ENCODE measurements at places on chromosomes 1 and 21.
A peak's percentile ranks its signal among the peaks of the same experiment; 100 is the strongest.

DNA sequence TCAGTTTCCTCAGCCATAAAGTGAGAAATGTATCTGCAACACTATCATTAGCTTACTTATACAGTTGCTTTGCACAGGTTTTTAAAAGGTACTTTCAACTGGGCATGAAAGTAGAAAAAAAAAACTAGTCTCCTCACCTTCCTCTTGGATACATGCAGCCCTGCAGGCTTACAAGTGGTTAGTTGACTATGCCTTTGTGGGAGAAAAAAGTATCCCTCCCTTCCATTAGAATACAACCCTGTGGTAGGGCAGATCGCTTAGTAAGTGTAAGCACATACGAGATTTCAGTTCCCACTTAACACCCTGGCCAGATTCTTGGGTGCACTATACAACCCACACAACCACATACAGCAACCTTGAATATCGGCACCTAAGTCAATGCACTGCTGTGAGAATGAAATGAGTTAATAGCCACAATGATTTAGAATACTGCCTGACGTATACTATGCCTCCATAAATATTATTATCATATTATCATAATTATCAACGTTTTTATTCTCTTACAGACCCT is 54.7 kb downstream of the PIGK start:
- DNase-seq, result no peak

DNA sequence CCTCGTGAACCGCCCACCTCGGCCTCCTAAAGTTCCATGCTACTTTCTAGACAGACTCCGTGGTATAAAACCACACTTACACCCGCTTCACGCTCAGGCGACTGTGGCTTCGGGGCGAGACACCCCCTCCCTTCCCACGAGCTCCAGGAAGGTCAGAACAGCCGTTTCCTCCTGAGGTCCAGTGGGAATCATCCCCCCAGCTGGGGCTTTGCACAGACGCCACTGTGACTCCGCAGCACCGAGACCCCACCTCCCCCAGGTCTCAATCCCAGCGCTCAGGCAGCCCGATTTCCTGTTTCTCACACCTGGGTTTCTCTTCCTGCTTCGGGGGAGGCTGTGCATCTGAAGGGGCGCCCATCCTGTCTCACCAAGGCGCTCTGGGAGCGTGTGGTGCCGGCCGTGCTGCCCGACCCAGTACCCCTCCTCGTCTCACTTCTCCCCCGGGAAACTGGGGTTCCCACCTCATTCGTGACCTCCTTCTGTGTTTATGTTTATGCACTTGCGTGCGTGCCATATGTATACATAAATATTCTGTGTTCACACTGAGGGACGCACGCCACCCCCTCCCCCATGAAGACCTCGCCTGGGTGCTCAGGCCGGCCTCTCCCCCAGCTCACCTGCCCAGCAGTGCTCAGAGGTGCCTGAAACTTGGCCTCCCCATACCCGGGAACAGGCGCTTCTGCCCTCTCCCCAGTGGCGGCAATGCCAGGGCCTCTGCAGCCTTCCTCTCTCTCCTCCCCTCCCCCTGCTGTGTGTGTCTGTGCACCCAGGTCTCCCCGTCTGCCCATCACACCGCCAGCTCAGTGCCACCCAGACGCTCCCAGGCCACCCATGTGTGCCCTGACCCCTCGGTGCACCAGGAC is 14.6 kb downstream of the SLC35E2B start:
- DNase-seq, result peak; percentile 37

- DNase-seq, result no peak
Observed at GRCh38 chr1:223514644-223515043, 121.4 kb downstream of the CCDC185 start.

GRCh38 chr1:172999349-172999748 is 51.4 kb downstream of the TNFSF18 start:
- DNase-seq, result no peak

DNA sequence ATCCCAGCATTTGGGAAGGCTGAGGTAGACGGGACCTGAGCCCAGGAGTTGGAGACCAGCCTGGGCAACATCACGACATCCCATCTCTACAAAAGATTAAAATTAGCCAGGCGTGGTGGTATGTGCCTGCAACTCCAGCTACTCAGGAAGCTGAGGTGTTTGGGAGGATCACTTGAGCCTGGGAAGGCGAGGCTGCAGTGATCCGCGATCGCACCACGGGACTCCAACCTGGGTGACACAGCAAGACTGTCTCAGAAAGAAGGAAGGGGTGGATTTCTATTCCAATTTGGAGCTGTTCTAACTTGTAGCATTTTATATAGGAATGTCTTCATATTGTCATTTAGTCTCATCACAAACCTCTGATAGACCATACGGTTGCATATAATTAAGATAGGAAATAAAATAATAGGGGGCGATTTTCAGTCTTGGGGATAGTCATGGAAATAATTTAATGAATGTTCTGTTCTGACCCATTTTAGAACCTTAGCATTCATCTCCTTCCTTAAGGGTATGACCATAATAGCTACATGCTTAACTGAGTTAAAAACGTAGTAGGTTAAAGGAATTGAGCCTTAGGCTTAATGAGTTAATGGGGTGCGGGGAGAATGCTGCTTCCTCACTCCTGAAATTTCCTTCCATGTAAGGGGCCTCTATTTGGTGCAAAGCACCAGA is 93.1 kb downstream of the ADCY10 start:
- DNase-seq, result no peak

DNA sequence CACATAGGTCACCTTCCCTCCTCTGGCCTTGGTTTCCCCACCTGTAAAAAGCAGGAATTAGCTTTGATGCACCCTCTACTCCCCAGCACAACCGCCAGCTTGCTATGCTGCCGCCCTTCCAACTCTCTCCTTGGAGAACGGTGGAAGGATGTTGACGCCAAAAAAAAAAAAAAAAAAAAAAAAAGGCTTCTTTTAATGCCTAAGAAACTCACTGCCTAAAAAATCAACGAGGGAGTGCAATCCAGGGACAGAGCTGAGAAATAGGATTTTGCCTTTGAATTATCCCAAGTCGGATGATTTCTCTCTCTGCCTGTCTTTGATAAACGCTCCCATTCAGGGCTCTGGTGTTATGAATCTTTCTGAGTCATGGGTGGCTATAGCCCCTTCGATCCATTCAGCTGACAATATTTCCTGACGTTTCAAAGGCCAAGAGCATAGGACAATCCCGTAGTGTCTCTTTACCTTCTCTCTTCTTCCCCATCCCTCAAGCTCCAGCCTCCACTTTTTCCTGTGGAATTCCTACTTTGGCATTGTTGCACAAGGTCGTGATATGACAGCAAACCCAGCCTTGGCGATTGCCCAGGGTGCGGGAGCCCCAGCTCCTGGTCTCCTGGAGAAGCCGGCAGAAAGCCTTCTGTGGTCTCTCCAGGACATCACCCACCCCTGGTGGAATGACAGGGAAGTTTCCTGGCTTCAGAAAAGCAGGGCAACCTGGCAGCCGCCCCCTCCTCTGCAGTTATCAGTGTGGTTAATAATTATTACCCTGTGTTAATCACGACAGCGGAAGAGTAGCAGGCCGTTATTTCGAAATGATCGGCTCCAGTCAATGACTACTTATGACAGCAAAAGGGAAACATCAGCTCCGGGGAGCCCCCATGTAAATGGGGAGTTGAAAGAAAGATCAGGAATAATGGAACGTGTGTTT is 8.0 kb upstream of the PLXNA2 start:
- no peak for DNase-seq

- no peak for DNase-seq
Observed at GRCh38 chr21:39094847-39095579, 88.2 kb downstream of the PSMG1 start.

DNA sequence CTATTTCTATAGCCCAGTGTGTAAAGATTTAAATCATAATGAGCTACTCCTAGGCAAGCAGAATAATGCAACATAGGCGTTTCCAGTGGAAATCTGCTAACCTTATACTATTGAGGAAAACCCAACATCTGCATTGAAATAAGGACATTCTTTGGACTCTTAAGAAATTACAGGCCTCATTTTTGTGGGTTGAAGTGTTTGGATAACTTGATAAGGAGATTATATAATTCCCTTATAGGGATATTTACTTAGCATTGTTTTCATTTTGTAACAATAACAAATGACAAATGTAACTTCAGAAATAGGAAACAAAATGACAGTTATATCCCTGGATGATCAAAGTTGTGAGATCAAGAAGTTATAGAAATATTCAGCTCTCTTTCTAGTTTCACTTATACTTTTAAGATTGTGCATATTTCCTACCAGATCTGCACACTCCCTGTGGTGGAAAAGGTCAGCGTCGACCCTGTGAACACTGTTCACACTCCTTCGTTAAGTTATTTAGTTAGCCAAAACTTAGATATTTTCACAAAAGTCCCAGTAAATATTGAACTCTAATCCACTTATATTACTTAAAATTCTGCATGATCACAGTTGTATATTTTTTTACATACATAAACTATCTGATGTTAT is 284.4 kb upstream of the C1orf105 start:
- DNase-seq, result no peak

DNA sequence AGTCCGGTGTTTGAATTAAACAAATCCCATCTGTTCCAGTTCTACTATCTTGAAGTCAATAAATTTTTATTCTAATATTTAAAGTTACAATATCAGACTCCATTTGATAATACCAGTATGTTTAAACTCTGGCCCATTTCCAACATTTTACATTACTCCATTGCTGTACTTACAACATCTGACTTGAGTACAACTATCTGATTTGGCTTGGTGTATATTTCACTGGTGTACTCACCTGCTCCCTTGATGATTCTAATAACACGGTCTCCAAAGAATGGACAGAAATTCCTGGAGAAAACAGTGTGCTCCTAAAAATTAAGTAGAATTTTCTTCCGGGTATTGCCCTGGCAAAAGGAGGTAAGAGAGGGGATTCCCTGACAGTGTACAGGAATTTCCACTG is 680.5 kb upstream of the ADAMTS5 start:
- no peak for DNase-seq

- no peak for DNase-seq
Observed at GRCh38 chr1:28480308-28480707, 25.5 kb upstream of the RCC1 start.

DNA sequence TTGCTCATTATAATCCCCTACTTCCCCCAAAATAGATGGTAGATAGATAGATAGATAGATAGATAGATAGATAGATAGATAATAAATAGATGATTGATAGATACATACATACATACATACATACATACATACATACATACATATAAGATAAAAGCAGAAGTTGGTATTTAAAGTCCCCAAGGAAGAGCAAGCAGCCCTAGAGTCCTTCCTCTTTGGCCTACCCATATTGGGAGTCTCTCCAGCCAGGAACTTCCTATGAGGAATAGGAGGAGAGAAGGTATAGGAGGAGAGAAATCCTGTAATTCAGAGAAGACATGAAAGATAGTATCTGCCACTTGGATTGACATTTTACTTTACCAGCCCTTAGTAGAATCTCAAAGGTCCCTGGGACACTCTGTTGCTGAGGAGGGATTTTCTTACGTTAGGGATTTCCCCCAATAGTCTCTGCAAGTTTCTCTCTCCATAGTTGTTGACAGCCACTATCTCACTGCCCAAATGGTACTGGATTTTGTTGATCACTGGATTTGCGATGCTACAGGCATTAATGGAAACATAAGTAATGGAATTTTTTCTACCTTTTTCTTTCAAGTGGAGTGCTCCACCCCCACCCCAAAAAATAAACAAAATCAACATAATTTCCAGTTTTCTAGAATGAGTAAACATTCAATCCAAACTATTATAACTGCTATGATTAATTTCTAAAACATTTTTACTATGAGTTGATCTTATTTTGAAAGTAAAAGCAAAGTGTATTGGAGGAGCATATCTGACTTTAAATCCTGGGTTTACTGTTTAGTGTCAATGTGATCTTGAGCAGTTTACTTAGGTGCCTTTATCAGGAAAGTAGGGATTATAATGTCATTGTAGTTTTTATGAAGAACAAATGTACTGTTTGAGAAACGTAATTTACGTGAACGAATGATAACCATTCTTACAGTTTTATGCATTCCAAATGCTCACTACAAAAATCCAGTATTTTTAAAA is 93.2 kb upstream of the TNFSF4 start:
- no peak for DNase-seq

- no peak for DNase-seq
Observed at GRCh38 chr1:179798213-179798863, 55.2 kb downstream of the FAM163A start.

GRCh38 chr1:11492235-11492634 is 13.3 kb downstream of the DISP3 start:
- no peak for DNase-seq

GRCh38 chr1:67833602-67833940 is 304 bp upstream of the GNG12 start:
- no peak for DNase-seq

GRCh38 chr1:115536279-115536816 is 105.4 kb upstream of the VANGL1 start:
- no peak for DNase-seq

DNA sequence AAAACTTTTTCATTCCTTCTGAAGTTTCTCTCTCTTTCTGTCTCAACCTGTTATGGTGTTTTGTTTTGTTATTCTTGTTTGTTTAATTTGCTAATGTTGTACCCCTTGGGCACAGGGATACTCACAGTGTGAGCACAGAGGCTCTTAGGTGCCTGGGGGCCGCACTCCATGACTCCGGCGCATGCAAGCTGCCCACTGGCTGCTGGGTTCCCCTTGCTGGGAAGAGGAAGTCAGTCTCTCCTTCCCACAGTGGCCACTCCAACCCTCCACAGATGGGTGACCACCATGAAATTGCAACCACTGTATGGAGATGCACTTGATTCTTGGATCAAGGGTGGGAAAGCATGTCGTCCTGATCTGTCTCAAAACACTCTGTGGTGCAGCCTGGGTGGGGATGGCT is 4.6 kb upstream of the CD1A start:
- DNase-seq, result no peak

DNA sequence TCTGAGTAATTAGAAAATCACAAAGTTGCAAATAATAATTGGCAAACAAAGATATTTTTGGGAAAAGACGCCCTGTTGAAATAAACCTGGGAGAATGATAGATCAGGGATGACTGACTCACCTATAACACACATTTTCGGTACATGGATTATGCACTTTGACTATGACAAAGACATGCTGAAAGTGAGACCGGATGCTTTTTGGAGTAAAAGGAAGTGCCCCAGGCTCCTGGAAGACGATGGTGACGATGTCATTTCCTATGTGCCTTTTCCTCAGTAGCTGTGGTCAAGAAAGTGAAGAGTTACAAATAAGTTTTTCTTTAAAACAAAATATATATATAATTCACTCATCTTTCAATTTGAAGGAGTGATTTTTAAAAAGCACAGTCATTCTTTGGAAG is 158.7 kb downstream of the SIPA1L2 start:
- DNase-seq, result no peak
